Peyer's patch (tissue), 4 donors: ENCODE measurements at places on chromosomes 5 and 9. TPM values are rescaled to one million over a fixed set of nuclear protein-coding genes. Genes with fewer than 3 reads are reported as not detected.

DNA sequence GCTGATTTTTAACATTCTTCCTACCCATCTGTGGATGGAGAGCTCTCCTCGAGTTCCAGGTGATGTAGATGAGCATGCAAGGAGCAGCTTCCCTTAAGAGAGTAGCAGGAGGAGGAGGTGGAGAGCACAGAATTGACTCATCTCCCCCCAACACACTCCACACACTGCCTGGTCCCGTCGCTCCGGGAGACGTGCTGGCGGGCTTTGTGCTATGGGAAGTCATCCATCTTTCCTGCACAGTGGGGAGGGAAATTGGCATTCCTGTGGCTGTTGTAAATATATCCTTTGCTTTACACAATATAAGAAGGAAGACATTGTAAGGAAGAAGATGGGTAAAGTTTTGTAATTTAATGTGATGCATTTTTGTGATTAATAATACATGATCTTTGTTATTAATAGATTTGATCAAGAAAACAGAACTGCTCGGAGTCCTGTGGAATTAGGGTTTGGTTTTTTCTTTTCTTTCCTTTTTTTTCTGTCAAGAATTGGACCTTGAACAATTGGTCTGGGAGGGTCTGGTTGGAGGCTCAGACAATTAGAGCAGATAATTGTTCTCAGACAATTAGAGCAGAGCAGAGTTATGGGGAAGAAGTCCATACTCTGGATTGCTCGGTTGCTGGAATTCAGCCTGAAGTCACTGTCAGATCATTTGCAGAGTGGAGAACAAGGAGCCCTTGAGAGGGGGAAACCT lies 297.8 kb downstream of the GADD45G start:
- no peak for DNase-seq

DNA sequence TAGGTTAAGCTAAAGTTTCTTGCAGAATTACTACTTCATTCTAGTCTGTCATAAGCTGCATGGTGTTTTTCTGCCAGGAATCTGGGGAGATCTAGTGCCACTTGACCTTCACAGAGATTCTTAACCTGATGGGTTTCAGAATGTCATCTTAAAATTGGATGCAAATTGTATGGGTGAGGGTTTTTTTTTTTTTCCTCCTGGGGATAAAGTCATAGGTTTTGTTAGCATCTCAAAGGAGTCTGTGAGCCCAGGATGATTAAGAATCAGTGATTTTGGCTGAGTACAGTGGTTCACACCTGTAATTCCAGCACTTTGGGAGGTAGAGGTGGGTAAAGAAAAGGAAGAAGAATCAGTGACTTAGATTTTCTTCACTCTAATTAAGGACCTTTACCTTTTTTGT lies 51.2 kb downstream of the NIM1K start:
- no peak for DNase-seq

- DNase-seq: no peak
These were observed 16.8 kb upstream of the DAB2IP start for GRCh38 chr9:121634329-121635261.

- DNase-seq: no peak
These were observed 6.9 kb downstream of the PIP5K1B start for GRCh38 chr9:68711932-68712331.

DNA sequence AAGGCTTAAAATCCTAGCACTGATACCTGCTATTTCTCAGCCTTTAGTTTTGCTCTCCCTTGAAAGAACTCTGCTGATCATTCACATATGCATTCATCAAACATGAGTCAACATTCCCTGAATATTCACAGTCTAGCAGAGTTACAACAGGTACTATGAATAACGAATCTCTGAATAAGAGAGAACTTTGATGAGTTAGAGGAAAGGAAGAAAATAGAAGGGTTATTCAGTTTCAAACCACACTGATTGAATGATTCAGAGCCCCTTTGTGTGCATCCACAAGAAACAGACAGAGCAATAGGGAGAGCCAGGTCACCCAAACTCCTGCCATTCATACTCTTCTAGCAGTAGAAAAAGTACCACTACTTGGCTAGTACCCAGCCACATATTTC lies 36.0 kb downstream of the FOXD1 start:
- no peak for DNase-seq

The BRIX1 gene
- total RNA-seq: 15.4 TPM

GRCh38 chr5:157543825-157544622 lies 31.6 kb downstream of the ADAM19 start:
- no peak for DNase-seq
